ENCODE measurements at places on chromosomes 3 and 15.
A peak's percentile ranks its signal among the peaks of the same experiment; 100 is the strongest.

- DNase-seq = peak; percentile 94
Measured at GRCh38 chr3:169149349-169149890, 514.1 kb downstream of the MECOM start.

DNA sequence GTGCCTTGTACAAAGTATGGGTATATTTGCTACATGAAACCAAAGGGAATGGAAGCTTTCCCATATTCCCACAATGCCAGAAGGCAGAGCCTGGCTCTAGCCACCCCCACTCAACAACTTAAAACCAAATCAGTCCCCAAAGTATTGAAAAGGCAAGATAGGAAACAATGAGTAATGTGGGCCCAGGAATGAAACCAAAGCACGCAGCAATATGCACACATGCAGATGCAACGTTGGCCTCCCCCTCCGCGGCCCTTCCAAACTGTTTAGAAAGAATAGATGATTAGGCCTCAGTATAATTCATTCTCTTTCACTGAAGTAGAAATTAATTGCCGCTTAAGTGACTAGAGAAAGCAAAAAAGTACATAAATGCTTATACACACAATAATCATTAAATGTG lies 59.1 kb downstream of the THRB start:
- no peak for DNase-seq

- no peak for DNase-seq
Measured at GRCh38 chr15:74391582-74392450, 24.4 kb upstream of the CYP11A1 start.

- no peak for DNase-seq
Measured at GRCh38 chr3:67620869-67621268, 33.5 kb downstream of the SUCLG2 start.

DNA sequence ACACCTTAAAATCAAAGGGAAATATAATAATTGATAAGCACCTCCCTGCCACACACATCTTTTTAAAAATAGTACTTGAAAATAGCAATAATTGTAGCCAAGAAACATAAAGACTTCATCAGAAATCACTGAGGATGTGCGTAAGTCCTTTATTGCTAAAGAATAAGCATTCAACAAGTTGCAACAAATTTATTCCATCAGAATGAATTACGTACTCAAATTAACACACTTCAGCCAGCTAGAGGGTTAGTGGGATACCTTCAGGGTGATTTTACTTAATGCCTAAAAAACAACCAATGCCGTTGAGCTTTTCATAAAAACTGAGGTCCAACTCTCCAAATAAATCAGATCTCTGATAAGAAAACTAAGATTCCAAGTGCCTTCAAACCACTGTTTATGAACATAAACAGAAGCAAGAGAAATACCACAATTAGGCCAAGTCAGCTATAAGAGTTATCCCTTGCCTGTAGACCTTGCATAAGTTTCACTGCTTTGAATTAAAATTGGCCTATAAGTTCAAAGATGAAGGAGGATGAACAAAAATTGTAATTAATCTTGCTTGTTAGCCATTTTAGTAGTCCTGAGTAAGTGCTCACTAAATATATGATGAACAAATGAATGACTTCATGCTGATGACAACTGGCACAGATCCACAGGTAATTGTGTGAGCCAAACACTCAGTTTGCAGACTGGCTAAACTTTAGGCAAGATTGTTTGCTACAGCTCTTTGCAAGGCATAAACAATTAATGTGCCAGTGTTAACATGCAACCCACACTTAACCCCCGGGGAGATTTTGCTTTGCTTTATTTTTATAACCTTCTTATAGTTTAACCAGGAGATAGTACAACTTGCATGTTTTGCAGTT lies 375.1 kb upstream of the THBS1 start:
- no peak for DNase-seq

- DNase-seq = no peak
Measured at GRCh38 chr15:66760968-66761725, 59.1 kb downstream of the SMAD6 start.

GRCh38 chr3:115790759-115791158 lies 167.4 kb downstream of the GAP43 start:
- DNase-seq = peak; percentile 90

DNA sequence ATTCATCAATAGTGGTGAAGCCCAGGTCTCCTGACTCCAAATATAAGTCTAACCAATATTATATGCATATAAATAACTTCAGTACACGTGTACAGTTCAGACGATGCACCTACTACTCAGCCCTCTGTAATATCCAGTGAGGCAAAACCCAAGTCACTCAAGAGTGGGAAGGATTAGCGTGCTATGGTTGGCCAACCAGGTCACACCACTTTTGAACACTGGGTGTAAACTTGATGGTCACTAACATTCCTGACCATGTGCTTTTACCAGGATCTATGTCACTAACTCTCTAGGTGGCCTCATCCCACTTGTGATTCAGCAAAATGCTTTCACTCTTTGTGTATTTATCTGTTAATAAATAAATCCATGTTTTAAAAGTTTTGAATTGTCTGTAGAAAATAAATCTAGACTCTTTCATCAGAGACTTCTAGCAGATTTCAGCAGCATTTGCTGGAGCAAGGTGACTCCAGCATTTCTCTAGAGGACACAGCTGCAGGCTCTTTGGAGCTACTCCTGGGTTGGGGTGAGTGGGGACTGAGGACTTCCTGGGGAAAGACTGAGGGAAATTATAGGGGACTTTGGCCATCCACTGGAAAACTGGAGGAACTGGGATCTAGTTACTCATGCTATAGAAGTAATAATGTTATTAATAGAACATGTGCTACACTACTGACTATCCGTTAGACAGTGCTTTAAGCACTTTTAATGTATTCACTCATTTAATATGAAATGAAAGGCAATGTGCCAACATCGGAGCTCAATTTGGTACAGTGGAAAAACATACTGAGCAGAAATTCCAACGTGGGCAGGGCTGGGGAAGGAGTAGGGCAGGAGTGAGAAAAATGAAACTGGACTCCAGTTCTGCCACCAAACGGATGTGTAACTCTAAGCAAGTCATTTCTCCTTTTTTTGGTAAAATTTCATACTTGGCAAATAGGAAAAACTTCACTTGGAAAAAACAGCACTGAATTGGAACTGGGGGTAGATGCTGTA lies 97.9 kb downstream of the RORA start:
- no peak for DNase-seq

GRCh38 chr3:78112291-78113010 lies 1072.6 kb downstream of the ROBO2 start:
- DNase-seq = peak; percentile 82

DNA sequence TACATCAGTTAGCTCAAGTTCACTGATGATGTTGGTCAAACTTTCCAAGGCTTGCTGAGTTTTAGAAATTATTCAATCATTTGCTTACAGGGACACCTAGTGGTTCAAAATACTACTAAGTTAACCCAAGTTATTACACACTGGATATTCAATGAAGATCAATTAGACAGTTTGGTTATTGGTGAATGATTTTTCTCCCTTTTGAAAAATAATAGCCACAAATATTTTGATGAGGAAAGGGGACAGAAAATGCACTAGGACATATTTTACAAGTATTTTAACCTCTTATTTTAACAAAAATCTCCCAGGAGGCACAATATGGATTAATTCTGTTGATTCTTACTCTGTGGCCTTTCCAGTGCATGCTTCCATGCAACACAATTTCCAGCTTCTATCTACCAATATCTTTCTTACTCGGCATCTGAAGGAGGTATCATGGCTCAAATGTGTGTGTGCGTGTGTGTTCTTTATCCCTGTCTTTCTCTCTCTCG lies 20.1 kb upstream of the GOLGA6L2 start:
- DNase-seq = peak; percentile 67

- no peak for DNase-seq
Measured at GRCh38 chr3:105916767-105917166, 48.0 kb upstream of the CBLB start.

GRCh38 chr3:170529912-170530311 lies 56.0 kb downstream of the SLC7A14 start:
- DNase-seq = no peak

- no peak for DNase-seq
Measured at GRCh38 chr15:63474810-63475316, 29.5 kb upstream of the USP3 start.

- peak; percentile 82 for DNase-seq
Measured at GRCh38 chr15:91055548-91056331, 33.3 kb upstream of the VPS33B start.

- DNase-seq = no peak
Measured at GRCh38 chr15:26132811-26133210, 269.7 kb upstream of the ATP10A start.

- no peak for DNase-seq
Measured at GRCh38 chr15:58136731-58137130, 1.4 kb upstream of the AQP9 start.

- DNase-seq = no peak
Measured at GRCh38 chr3:187770224-187770623, 25.0 kb upstream of the BCL6 start.

GRCh38 chr3:38121451-38121831 lies 15.5 kb downstream of the ACAA1 start:
- DNase-seq = no peak

- DNase-seq = peak; percentile 61
Measured at GRCh38 chr15:37873336-37873735, 61.1 kb upstream of the TMCO5A start.

DNA sequence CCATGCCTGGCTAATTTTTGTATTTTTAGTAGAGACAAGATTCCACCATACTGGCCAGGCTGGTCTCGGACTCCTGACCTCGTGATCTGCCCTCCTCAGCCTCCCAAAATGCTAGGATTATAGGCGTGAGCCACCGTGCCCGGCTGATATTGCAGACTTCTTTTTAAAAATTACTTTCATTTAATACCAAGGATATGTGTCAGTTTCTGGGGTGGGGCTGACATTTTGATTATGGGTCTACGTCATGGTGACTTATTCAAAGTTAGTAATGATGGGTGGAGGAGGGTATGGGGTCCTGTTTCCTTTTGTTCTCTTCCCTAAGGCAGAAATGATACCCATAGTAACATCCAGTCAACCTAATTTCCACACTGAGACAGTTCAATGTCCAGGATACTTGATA lies 34.7 kb downstream of the GBE1 start:
- peak; percentile 70 for DNase-seq

GRCh38 chr3:178062126-178062525 lies 474.1 kb upstream of the KCNMB2 start:
- DNase-seq = peak; percentile 35

DNA sequence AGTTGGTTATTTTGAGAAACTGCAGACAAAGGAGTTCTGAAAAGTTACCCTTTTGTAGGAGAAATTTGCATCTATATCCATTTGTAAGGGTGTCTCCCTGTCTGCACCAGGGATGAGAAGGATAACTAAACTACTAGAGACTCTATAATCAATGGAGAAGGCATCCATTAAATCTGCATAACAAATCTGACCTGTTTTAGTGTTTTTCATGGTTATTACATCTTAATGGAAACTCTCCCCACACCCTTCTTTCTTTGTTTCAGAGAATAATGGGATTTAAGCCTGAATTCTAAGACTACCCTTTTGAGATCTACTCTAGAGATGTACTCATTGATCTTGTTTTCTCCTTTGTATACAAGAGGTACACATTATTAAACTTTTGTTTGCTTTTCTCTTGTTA lies 82.0 kb upstream of the DAZL start:
- DNase-seq = no peak

DNA sequence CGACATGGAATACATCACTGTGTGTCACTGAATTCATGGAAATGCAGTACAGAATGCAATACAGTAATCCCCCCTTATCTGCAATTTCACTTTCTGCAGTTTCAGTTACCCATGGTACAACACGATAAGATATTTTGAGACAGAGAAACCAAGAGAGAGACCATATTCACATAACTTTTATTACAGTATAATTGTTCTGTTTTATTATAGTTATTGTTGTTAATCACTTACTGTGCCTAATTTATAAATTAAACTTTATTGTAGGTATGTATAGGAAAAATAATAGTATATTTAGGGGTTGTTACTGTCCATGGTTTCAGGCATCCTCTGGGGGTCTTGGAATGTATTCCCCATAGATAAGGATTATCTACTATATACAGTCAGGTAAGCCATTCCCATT lies 61.8 kb downstream of the MBNL1 start:
- DNase-seq = no peak

GRCh38 chr3:8255725-8256124 lies 245.9 kb upstream of the LMCD1 start:
- DNase-seq = no peak

DNA sequence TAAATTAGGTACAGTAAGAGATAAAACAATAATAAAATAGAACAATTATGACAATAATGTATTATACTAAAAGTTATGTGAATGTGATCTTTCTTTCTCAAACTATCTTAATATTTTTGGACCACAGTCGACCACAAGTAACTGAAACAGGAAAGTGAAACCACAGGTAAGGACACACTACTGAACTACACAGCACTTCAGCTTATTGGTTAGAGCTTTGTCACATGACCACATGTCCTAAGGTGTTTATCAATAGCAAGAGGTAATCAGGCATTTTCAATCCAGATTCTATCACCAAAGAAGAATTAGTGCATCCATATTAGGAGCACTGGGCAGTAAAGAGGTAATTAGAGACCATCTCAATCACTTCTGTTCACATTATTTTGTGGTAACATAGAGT lies 392.8 kb downstream of the RSL24D1 start:
- no peak for DNase-seq

GRCh38 chr3:94362393-94362792 lies 299.5 kb downstream of the NSUN3 start:
- no peak for DNase-seq

DNA sequence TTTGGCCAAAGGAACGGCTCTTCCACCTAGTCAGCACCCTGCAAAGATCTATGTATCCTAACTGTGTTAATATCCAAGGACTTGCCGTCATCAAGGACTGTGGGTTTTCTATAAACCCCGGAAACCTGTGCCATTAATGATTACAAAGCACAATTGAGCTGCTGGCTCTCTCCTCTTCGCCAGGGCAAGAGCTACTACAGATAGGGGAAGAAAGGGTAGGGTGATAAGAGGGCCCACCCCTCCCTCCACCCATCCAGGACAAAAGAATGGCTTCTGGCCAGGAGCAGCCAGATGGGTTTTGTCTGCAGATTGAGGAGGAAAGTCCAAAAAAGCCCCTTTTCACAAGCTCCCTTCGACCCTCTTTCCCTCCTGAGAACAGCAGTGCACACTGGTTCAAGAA lies 9.9 kb downstream of the RFT1 start:
- DNase-seq = no peak

DNA sequence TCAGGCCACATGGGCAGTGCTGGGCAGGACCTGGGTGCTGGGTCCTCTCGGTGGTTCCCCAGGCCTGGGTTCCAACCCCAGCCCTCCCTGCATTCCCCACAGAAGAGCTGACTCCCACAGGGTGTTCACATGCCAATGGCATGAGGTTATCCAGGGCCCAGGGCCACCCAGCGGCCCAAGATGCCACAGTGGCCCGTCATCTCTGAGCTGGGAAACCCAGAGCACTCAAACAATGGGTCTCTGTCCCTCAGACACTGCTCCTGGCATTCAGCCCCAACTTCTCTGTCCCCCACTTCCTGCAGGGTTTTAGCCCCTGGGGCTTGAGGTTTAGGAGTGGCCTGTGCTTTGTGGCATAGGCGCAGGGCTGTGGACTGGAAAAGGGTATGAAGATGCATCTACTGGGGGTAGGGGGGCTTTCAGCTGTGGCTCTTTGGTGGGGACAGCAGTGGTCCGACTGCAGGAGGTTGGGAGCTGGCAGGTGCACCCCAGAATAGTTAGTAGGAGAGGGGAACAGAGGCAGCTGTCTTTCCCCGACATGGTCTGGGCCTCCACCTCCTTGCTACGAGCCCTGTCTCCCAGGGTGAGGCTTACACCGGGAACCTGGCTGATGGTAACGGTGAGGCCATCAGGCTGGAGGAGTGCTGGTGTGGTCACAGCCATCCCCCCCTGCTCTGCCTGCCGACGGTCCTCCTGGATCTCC lies 1.7 kb downstream of the CCDC9B start:
- peak; percentile 86 for DNase-seq
